ENCODE measurements at places on chromosomes 4 and X.

GRCh38 chr4:85522277-85522676 is 47.3 kb downstream of the ARHGAP24 start:
- no peak for DNase-seq

- DNase-seq = no peak
Observed at GRCh38 chrX:118718737-118719136, 8.7 kb upstream of the IL13RA1 start.

DNA sequence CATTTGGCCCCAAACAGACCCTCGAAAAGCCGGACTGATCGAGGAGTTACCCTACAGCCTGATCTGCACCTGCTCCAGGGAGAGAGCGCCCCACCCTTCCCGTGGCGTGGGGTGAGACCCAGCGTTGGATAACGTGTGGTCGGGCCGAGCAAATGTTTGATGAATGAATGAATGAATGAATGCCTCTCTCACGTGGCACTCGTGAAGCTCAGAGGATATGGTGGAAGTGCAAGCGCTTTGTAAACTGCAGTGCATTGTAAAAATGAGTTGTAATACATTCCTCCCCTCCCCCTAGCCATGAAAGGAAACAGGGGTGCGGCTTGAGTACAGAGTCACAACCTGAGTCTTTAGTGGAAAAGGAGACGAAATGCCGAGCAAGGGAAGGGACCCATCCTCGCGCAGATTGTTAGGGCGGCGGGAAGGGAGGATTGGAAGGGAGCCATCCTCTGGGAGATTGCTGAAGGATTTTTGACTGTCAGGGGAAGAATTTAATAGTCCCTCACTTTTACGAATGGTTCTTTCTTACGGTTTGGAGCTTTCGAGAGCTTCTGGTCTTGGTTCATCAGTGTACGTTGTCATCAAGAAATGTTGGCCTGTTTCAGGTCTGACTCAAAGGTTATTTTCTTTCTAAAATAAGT is 772 bp upstream of the FBXW7 start:
- no peak for DNase-seq

DNA sequence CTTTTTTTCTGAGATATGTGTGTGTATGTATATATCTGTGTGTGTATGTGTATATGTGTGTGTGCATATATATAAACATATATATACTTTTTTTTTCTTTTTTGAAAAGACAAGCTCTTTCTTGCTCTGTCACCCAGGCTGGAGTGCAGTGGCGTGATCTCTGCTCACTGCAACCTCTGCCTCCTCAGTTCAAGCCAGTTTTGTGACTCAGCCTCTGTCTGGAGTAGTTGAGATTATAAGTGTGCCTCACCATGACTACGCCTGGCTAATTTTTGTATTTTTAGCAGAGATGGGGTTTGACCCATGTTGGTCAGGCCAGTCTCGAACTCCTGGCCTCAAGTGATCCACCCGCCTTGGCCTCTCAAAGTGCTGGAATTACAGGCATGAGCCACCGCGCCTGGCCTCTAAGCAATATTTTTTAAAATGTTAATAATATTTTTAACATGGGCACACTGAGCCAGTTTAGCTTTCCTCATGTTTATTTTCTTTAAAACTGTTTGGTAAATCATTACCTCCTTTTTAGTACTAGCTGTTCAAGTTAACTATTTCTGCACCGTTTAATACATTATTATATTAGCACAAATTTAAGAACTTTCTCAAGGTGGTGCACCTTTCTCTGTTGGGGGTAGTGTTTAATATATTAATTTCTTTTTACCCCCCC is 33.3 kb downstream of the BBS12 start:
- no peak for DNase-seq

DNA sequence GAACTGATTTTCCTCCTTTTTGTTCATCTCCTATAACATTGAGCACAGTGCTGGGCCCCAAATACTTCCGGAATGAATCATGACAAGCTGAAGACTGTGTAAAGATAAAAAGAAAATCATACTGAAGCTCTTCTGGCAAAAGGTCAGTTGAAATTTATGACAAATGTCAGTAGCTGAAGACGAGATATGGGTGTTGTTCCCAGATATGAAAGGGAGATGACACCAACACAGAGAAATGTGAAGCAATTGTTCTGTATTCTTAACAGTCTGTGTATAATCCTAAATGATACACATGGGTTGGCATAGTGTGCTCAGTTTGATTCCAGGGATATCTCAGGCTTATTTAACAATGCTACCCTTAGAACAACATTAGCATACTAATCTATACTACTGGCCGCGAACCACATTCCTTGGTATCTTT is 170.5 kb upstream of the PITX2 start:
- no peak for DNase-seq

- no peak for DNase-seq
Observed at GRCh38 chr4:22637306-22637705, 55.4 kb upstream of the GBA3 start.

GRCh38 chr4:182823576-182823975 is 93.6 kb downstream of the DCTD start:
- DNase-seq = no peak

GRCh38 chr4:162841753-162842152 is 324.9 kb downstream of the NAF1 start:
- DNase-seq = no peak

GRCh38 chrX:19697416-19697815 is 182.1 kb upstream of the MAP3K15 start:
- no peak for DNase-seq

DNA sequence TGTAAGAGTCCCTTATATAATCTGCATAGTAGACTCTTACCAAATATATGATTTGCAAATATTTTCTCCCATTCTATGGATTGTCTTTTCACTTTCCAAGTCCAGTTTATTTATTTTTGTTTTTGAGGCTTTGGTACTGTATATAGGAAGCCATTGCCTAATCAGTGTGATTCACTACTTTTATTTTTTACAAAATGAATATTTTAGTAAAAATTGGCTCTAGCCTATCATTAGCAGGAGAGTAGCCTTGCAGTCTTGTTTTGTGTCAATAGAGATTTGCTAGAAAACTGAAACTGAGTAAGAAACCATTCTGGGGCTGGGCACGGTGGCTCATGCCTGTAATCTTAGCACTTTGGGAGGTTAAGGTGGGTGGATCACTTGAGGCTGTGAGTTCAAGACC is 199.9 kb upstream of the MAB21L2 start:
- no peak for DNase-seq

DNA sequence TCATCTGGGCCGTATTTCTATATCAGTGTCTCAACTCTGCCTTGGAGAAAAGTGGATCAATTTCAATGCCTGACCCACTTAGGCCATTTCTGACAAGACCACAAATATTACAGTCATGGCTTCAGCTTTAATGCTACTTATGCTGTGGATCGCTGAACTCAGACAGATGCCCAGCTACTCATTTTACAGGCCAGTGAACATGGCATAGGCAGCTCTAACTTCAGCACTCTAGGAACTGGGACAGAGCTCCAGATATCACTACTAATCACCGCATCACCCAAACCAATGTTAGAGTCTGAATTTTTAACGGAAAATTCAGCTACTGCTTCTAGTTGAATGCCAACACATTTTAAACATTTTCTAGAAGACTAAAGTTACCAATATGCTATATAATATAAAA is 809.6 kb upstream of the FRG1 start:
- DNase-seq = no peak

All from ecto neural progenitor cell (in vitro differentiated cells).